ENCODE measurements at places on chromosomes 3 and 15.
A peak's percentile ranks its signal among the peaks of the same experiment; 100 is the strongest.

GRCh38 chr15:63997715-63998442 is 48.4 kb downstream of the DAPK2 start:
- no peak for DNase-seq

DNA sequence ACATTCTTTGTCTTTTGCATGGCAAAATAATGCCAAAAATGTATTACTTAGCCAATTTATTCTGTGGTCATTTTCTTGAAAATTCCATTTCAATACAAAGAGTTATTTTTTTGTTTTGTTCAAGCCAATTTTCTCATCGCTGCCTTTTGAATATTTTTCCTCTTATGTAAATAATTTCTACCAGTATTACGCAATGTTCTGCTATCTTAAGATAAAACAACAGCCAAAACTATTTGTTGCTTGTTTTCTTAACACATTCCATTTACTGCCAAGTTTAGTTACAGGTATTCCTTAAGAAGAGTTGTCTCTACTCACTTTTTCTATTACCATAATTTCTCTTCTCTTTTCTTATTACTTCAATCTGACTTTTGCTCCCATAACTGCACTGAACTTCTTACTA is 163.1 kb downstream of the ROBO1 start:
- DNase-seq, result no peak

- peak; percentile 89 for DNase-seq
Measured at GRCh38 chr15:23565395-23566070, at the start of gene MKRN3. Gene MKRN3 (plus strand): TSS chr15:23565674. CDS start chr15:23565783, 109 bp downstream.

GRCh38 chr15:57376696-57377477 is 582 bp downstream of the CGNL1 start:
- DNase-seq, result no peak

DNA sequence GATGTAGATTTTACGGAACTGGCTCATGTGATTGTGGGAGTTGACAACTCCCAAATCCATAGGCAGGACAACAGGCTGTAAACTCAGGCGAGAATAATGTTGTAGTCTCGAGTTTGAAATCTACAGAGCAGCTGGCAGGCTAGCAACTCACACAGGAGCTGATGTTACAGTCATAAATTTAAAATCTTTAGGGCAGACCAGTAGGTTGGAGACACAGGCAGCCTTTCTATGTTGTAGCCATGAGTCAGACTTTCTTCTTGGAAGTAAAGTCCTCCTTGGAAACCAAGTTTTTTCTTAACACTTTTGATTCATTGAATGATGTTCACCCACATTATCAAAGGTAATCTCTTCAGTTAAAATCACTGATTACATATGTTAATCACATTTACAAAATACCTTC is 89.1 kb upstream of the ALCAM start:
- no peak for DNase-seq

DNA sequence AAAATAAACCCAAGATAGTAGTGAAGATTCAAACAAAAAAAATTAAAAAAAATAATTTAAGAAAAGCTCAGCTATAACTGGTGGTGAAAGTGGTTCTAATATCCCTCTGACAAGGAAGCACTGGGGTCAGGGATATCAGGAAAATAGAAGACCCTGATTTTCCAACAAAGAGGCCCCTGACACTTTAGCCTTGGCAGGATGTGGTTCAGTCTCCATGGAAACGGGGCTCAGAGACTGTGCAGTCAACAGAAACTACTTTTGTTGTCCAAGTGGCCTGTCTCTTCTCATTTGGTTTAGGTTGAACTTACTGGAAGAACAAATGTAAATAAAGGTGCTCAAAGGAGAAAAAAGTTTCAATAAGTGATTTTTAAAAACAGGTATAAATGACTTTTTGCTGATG is 27.2 kb downstream of the INTS14 start:
- no peak for DNase-seq

DNA sequence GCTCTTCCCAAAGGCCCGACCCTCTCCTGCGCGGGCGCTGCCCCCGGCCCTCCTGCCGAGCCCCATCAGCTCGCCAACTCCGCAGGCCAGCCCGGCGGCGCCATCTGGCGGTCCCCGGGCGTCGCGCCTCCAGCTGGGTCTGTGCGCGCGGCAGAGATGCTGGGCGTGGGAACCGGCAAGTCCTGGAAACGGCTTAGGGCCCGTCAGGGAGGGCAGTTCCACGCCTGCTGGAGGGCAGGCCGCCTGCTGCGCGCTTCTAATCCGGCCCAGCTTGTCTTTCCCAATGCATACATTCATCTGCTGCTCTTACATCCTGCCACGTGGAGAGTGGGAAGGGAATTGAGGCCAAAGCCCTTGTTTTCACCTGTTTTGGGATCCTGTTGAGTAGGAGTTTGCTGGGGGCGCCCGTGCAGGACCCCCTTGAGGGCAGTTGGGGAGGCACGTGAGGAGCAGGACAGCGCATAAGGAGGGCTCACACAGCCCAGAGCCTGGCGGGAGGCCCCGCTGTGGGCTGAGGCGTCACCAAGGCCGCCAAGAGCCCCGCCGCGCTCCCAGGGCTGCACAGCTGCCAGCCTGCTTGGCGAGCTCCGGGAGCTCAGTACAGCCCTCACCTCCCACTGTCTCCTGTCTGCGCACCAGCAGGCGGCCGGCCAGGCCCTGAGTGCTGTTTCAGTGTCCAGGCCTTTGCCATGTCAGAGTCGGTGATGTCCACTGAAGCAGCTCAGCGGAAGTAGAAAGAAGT is 165.6 kb downstream of the NSMCE3 start:
- DNase-seq, result no peak

DNA sequence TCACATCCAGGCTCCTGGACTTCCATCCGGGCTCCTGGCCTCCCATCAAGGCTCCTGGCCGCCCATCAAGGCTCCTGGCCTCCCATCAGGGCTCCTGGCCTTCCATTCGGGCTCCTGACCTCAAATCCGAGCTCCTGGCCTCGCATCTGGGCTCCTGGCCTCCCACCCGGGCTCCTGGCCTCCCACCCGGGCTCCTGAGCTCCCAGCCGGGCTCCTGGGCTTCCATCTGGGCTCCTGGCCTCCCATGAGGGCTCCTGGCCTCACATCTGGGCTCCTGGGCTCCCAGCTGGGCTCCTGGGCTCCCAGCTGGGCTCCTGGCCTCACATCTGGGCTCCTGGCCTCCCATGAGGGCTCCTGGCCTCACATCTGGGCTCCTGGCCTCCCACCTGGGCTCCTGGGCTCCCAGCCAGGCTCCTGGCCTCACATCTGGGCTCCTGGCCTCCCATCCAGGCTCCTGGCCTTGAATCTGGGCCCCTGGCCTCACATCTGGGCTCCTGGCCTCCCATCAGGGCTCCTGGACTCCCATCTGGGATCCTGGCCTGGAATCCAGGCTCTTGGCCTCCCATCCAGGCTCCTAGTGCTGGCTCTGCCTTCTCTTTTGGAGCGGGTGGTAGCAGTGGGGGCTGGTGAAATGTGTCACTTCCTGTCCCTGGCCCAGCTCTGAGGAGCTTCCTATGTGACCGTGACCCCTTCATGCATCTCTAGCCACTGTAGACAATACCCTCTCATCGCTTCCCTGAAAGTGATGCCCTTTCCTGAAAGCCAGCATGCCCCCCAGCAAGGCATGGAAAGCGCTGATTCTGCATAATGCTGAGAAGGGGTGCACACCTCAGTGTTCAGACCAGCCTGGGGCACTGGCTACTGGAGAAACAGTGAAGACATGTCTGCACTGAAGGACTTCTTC is 62.7 kb upstream of the BLM start:
- DNase-seq, result no peak

All from SHP77 (cell line).